ENCODE measurements at places on chromosomes 1 and 21.
A peak's percentile ranks its signal among the peaks of the same experiment; 100 is the strongest.

GRCh38 chr1:194618101-194618500 lies 1431.7 kb upstream of the B3GALT2 start:
- H3K4me3 ChIP-seq, result no peak overlapping the region
- no peak overlapping the region for H3K27ac ChIP-seq
- H3K36me3 ChIP-seq, result no peaks in the 10 kb centered on the region
- no peak for DNase-seq

- DNase-seq, result no peak
- H3K4me3 ChIP-seq, result no peak within 1 kb of the TSS
- H3K4me1 ChIP-seq, result no peaks in the 10 kb centered on the region
- H3K27me3 ChIP-seq, result peaks cover 41% of the 10 kb centered on the region
- H3K27ac ChIP-seq, result no peak within 1 kb of the TSS
Measured at GRCh38 chr1:153375511-153375910, at the start of gene S100A12. TSS of gene S100A12 (minus strand) at chr1:153375621. CDS start at chr1:153374592, 1,029 bp downstream.

DNA sequence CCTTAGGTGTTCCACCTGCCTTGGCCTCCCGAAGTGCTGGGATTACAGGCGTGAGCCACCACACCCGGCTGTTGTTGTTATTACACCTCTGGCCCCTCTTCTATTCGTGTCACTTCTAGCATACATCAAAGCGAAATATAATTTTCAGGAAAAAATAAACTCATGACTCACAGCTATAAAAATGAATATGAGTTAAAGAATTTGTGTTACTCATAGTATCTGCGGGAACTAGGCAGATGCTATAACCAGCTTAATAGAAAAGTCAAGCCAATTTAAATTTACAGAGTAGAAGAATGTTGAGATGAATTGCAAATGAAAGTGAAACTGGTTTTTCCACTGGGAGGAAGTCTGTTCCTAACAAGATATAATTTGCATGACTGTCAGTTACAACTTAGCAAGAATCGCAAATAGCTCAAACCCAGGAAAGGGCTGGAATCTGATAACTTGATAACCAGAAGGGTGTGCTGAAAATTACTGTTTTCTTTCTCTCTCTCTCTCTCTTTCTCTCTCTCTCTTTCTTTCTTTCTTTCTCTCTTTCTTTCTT lies 11.2 kb downstream of the OR2W3 start:
- peaks cover 4% of the 10 kb centered on the region for H3K36me3 ChIP-seq
- H3K27ac ChIP-seq, result peak overlapping the region; percentile 94
- H3K27me3 ChIP-seq, result no peaks in the 10 kb centered on the region
- peaks cover 31% of the 10 kb centered on the region for H3K4me1 ChIP-seq

GRCh38 chr1:88466011-88466410 lies 218.1 kb upstream of the PKN2 start:
- peaks cover 24% of the 10 kb centered on the region for H3K27me3 ChIP-seq
- no peak overlapping the region for H3K27ac ChIP-seq
- DNase-seq, result no peak
- no peak overlapping the region for H3K4me3 ChIP-seq
- H3K4me1 ChIP-seq, result no peaks in the 10 kb centered on the region
- H3K36me3 ChIP-seq, result no peaks in the 10 kb centered on the region

DNA sequence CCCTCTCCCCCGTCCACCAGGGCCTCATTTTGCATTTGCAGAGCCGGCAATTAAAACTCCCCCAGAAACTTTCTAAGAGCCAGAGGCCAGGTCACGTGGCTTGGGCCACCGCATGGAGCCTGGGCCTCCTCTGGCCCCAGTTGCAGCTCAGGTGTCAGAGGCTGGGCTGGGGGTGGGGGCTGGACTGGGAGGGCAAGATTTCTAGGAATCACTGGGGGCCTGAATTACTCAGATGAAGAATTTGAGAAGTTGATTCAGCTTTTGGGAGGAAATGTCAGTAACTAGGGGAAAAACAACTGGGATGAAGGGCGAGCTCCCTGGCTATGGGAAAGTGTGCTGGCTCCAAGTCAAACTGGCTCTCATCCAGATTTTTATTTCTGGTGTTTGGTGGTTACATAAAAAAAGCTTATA lies 151.0 kb downstream of the CDC7 start:
- H3K36me3 ChIP-seq, result no peaks in the 10 kb centered on the region
- H3K27me3 ChIP-seq, result no peaks in the 10 kb centered on the region
- peaks cover 26% of the 10 kb centered on the region for H3K4me1 ChIP-seq
- DNase-seq, result no peak
- H3K4me3 ChIP-seq, result no peak overlapping the region

- H3K4me1 ChIP-seq, result no peaks in the 10 kb centered on the region
- peaks cover 38% of the 10 kb centered on the region for H3K27me3 ChIP-seq
- H3K36me3 ChIP-seq, result no peaks in the 10 kb centered on the region
- DNase-seq, result no peak
- no peak overlapping the region for H3K4me3 ChIP-seq
- H3K27ac ChIP-seq, result no peak overlapping the region
Measured at GRCh38 chr1:55304229-55304740, 89.1 kb upstream of the USP24 start.

- no peak overlapping the region for H3K4me3 ChIP-seq
- peaks cover 17% of the 10 kb centered on the region for H3K36me3 ChIP-seq
- no peak overlapping the region for H3K27ac ChIP-seq
- H3K27me3 ChIP-seq, result peaks cover 27% of the 10 kb centered on the region
- DNase-seq, result no peak
Measured at GRCh38 chr21:45001134-45002095, 61.6 kb downstream of the SLX9 start.

DNA sequence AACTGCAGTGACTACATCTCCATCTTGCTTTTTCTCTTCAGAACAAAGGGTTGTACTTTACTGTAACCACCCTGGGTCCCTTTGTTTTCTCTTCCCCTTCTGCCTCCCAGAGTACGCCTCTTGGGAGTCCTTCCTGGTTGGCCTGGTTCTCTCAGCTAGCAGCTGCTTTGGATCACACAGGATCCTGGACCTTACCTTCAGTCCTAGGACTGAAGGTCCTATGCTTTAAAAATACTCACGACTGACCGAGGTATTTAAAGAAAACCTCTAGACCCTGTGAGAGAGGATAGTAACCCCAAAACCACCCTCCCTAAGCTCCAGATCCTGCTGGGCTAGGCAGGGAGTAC lies 4.8 kb downstream of the TRIM45 start:
- H3K4me1 ChIP-seq, result peaks cover 7% of the 10 kb centered on the region
- no peaks in the 10 kb centered on the region for H3K36me3 ChIP-seq
- DNase-seq, result no peak
- no peaks in the 10 kb centered on the region for H3K27me3 ChIP-seq
- H3K4me3 ChIP-seq, result no peak overlapping the region

- H3K27me3 ChIP-seq, result no peaks in the 10 kb centered on the region
- peak overlapping the region; percentile 65 for H3K4me3 ChIP-seq
- peaks cover 4% of the 10 kb centered on the region for H3K36me3 ChIP-seq
Measured at GRCh38 chr1:93219443-93219842, 38.9 kb downstream of the CCDC18 start.

- H3K4me1 ChIP-seq, result no peaks in the 10 kb centered on the region
- no peaks in the 10 kb centered on the region for H3K27me3 ChIP-seq
- H3K36me3 ChIP-seq, result no peaks in the 10 kb centered on the region
- DNase-seq, result no peak
- no peak overlapping the region for H3K27ac ChIP-seq
- H3K4me3 ChIP-seq, result no peak overlapping the region
Measured at GRCh38 chr1:65990161-65990560, 197.5 kb downstream of the PDE4B start.

DNA sequence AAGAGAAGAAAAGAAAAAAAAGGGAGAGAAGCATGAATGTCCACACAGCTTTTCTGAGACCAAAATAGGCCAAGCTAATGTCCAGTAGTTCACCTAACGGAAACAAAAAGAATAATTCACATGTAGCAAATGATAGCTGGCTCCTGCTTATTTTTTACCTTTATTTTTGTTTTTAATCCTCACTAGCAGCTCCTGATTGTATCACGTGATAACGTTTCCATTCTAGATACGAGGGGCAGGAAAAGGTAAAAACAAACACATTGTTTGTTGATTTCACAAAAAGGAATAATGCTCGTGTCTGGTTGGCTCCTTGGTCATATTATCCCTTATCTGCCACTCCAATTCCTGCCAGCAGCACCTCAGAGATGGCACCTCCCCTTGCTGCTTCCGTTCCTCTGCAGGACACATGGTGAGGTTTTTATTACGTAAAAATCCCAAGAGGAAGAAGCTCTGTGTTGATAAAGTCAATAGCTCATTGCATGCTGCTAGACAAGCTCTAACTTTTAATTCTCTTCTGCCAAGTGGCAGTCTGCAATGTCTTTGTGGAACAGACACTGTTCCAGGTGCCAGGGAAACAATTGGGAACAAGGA lies 201.7 kb downstream of the CRB1 start:
- H3K4me1 ChIP-seq, result peaks cover 5% of the 10 kb centered on the region
- H3K4me3 ChIP-seq, result no peak overlapping the region
- no peak overlapping the region for H3K27ac ChIP-seq
- H3K27me3 ChIP-seq, result no peaks in the 10 kb centered on the region
- H3K36me3 ChIP-seq, result no peaks in the 10 kb centered on the region
- DNase-seq, result no peak

DNA sequence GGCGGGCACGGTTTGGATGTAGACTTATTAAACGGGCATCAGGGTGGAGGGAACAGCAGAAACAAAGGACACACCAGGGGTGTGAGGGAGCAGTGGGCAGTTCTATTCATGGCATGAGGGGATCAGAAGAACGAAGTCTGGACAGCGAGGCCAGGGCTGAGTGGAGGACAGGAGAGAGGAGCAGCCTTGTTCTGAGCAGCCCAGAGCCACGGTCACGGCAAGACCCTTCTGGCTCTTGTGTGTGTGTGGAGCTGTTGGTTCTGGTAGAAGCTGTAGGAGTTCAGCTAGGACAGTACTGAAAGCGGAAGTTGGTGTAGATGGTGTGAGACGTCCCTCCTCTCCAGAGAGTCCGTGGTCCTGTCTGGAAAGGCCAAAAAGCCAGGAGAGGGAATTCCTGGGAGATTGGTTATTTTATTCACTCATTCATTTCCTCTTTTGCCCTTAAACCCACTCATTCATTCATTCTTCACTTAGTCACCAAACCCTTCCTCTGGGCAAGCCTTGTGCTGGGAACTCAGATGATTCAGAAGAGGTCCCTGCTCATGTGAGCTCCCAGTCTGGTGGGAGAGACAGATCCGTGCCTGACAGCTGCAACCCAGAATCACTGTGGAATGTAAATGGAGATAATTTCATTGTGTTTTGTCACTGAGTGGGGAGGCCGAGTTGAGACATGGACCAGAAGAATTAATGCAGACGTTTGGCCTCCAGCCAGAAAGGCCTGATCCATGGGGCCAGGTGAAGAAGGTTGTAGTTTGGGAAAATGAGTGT lies 4.1 kb upstream of the ACOT11 start:
- no peaks in the 10 kb centered on the region for H3K36me3 ChIP-seq
- no peak for DNase-seq
- H3K4me1 ChIP-seq, result peaks cover 21% of the 10 kb centered on the region
- H3K4me3 ChIP-seq, result no peak overlapping the region
- H3K27me3 ChIP-seq, result peaks cover 55% of the 10 kb centered on the region

- H3K27ac ChIP-seq, result no peak overlapping the region
- H3K4me3 ChIP-seq, result no peak overlapping the region
- no peaks in the 10 kb centered on the region for H3K4me1 ChIP-seq
- no peak for DNase-seq
Measured at GRCh38 chr1:178023181-178023618, 53.3 kb upstream of the SEC16B start.

DNA sequence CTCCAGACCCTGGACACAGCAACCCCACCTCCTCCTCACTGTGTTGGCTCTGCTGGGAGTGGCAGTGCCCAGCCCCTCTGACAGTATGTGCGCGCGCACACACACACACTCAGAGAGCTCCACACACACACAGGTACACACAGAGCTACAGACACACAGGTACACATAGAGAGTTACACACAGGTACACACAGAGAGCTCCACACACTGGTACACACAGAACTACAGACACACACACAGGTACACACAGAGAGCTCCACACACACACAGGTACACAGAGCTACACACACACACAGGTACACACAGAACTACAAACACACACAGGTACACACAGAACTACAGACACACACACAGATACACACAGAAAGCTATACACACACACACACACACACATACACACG lies 6.3 kb upstream of the PRKCZ start:
- H3K4me1 ChIP-seq, result peaks cover 14% of the 10 kb centered on the region
- DNase-seq, result no peak
- no peak overlapping the region for H3K4me3 ChIP-seq
- no peaks in the 10 kb centered on the region for H3K36me3 ChIP-seq
- no peak overlapping the region for H3K27ac ChIP-seq

DNA sequence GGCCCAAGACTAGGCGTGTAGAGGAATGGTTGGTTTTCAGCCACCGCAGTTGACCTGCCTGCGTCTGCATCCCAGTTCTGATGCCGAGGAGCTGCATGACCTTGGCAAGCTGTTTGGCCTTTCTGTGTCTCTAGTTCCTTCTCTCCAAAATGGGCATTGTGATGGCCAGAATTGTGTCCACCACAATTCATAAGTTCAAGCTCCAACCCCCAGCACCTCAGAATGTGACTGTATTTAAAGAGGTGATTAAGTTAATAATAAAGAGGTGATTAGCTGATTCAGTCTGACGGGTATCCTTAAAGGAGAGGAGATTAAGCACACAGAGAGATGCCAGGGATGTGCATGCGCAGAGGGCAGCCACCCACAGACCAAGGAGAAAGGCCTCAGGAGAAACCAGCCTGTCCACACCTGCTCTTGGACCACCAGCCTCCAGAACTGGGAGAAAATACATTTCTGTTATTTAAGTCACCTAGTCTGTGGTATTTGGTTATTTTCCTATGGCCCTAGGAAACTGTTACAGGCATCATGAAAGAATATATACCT lies 28.5 kb downstream of the MAB21L3 start:
- H3K27me3 ChIP-seq, result peaks cover 17% of the 10 kb centered on the region
- H3K4me1 ChIP-seq, result no peaks in the 10 kb centered on the region
- H3K27ac ChIP-seq, result no peak overlapping the region
- DNase-seq, result no peak
- H3K36me3 ChIP-seq, result peaks cover 13% of the 10 kb centered on the region

- peaks cover 44% of the 10 kb centered on the region for H3K36me3 ChIP-seq
- no peak overlapping the region for H3K4me3 ChIP-seq
- no peak overlapping the region for H3K27ac ChIP-seq
- no peaks in the 10 kb centered on the region for H3K27me3 ChIP-seq
Measured at GRCh38 chr1:35398739-35399138, 130.2 kb downstream of the ZMYM4 start.
